ENCODE measurements at places on chromosomes 1 and 21. TPM values are rescaled to one million over a fixed set of nuclear protein-coding genes. Genes with fewer than 3 reads are reported as not detected.
A peak's percentile ranks its signal among the peaks of the same experiment; 100 is the strongest.

DNA sequence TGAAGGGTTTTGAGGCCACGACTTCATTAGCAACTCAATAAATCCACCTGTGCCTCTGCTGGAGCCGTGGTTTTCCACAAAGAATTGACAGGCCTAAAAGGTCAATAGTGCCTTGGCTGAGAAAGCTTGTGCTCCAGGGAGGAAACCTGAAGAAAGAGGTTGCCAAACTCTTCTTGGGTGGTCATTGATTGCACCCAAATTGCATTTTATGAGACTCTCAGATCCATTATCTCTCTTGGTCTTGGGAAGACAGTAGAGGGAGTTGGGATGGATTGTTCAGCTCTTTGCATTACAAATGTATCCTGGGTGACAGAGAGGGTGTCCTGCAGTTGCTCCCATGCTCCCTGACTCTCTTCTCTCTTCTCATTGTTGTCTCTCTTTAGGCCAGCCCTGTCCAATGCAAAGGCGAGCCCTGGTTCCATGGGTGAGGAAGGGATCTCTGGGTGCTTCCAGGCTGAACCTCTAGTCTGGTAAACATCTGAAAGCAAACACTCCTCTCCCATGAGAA lies 46.1 kb upstream of the HTR1D start:
- no peak for DNase-seq

DNA sequence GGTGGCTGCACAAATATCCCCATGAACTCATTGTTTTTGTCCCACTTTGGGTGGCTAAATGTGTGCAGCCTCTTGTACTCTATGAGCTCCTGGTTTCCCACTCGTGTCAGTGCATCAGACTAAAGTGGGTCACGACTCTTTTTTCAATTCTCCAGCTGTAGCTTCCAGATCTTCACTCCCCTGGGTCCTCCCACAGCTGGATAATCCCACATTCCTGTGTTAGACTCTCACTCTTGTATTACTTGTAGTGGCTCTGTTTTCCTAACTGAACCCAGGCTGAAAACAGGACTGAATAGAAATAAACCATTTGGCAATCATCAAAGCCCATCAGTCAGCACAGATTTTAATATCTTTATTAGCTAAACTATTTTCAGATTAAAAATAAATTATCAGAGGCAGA lies 60.4 kb downstream of the UBE2U start:
- no peak for DNase-seq

- DNase-seq, result no peak
Measured at GRCh38 chr1:206112600-206113301, 4.4 kb downstream of the AVPR1B start.

- no peak for DNase-seq
Measured at GRCh38 chr1:228472655-228473054, 14.5 kb upstream of the RNF187 start.

DNA sequence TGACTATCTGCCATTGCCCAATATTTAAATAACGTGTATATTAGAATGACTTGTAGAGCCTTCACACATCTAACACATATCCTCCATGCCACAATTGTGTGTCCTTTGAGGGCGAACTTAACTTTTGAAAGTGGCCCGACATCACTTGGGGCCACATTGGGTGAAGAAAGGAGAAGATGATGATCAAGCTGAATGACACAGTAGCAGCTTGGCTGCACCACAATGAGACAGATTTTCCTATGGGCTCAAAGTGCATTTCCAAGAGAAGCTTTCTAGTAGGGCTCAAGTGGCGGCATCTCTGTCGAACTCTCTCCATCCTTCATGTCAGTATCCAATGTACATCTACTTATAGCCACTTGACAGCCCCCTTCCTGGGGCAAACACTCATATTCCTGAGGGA lies 3.7 kb upstream of the BGLAP start:
- no peak for DNase-seq

GRCh38 chr1:180181048-180181447 lies 26.4 kb downstream of the QSOX1 start:
- DNase-seq, result peak; percentile 59

- no peak for DNase-seq
Measured at GRCh38 chr1:219340796-219341195, 167.1 kb downstream of the LYPLAL1 start.

DNA sequence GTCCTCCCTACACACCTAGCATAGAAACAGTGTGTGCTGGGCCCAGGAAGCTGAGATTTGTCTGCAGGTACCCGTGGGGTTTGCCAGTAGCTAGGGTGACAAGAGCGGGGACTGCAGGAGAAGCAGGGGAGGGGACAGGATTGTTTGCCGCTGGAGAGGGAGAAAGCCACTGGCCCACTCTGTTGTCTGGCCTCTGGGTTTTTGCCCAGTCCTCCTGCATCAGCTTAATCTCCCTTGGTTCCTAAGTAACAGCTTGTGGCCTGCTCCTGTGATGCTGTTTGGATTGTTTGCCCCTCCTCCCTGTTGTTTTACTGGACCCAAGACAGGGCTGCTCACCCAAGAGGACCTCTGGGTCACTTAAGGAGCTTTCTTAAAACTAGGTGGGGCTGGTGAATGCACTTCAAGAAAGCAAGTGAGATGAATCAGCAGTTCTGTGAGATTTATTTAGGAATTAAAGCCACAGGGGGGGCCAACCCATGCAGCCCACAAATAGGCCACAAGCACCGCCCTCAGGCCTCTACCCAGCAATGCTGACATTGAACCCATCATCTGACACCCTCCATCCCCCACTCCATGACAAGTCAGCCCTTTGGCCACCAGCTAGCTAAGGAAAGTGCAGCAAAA lies 142.8 kb downstream of the ZZZ3 start:
- no peak for DNase-seq

DNA sequence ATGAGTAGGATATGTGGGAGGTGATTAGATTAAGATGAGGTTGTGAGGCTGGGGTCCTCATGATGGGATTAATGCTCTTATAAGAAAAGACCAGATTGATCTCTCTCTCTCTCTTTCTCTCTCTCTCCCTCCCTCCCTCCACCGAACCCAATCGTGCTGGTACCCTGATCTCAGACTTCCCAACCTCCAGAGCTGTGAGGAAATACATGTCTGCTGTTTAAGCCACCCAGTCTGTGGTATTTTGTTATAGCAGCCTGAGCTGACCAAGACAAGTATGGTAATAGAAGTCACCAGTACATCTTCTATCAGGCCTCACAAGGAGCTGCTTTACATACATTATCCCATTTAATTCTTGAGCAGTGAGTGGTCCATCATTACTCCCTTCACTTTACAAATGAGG lies 149.8 kb downstream of the RUNX1 start:
- DNase-seq, result no peak

DNA sequence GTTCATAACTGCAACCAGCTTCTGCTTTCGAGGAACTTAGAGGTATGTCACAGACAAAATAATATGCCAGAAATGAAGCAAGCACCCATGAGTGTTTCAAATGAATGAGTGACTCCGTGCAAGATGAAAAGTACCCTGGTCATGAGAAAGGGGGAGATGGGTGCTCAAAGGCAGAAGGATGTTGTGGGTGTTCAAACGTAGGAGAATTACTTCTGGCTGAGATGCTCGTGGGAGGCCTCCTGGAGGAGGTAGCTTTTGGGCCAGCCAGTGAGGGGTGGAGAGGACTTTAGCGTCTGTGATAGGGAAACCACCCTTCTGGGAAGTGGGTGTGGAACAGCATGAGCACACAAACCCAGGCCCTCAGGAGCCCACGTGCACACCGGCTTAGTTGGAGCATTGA lies 113.8 kb downstream of the SYF2 start:
- DNase-seq, result no peak

F5 gene
- total RNA-seq, result not detected

MEX3A gene
- total RNA-seq, result 0.33 TPM

TAF1A gene
- total RNA-seq, result 6.1 TPM

SPRR2F gene
- total RNA-seq, result not detected

RGS18 gene
- total RNA-seq, result 1.8 TPM
